ENCODE measurements at places on chromosomes 13 and 19.

GRCh38 chr19:11587302-11587974, 9.8 kb upstream of the ZNF627 start:
- peak; percentile 91 for DNase-seq

DNA sequence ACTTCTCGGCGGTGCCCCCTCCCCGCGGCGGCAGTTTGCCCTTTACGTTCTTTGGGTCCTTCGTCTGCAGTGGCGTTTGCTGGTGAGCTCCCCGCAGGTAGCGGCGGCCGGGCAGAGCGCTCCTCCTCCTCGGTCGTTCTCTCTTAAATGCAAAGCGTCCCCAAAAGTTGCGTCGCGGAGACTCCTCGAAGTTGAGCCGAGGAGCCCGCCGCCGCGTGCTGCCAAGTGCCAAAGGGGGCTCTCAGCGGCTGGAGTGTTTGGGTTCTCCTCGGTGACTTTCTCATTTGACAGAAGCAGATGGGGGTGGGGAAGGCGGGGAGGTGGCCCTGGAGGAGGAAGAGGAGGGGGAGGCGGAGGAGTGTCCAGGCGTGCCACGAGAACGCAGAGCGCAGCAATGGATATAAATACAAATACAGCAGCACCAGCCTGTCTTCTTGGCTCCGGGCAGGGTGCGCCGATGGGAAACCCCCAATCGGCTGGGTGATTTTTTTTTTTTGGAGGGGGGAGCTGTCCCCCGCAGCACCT, at the start of gene SOX21:
TSS of gene SOX21 (minus strand) at position 259 of the 525 bp plus-strand sequence. CDS start 496 bp downstream, outside the sequence.
- no peak for DNase-seq

DNA sequence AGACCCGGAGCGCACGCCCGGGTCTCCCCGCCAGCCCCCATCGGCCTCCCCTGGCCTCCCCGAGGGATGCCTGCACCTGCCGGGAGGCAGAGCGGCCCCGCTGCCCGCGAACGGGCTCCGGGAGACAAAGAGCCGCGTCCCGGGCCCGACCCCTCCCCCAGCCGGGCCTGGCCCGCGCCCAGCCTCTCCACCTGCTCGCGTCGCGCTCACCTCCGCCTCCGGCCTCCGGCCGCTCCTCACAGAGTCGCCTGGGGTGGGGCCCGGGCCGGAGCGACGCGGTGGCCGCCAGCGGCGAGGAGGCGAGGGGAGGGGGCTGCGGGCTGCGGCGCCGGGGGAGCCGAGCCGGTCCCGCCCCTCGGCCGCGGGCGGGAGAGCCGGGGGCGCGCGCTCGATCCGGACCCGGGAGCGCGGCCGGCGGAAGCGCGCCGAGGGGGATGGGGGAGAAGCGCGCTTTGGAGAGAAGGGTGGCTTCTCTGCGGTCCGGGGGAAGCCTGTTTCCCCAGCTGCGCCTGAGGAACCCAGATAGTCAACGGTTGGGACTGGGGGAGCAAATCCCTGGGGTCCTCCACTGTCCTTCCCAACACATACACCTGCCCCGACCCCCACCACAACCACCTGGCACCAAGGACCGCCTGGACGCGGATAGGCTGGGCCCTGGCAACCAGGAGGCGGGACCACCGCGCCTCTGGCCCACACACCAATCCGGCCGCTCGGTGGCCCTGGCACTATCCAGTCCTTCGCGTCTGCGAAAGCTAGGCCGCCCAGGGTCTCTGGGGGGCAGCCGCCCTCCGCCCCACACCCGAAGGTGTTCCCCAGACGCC, at the start of gene PRR36:
TSS of gene PRR36 (minus strand) at position 315 of the 821 bp plus-strand sequence. CDS start 701 bp downstream, outside the sequence.
- no peak for DNase-seq

GRCh38 chr19:48190288-48190884, 19.9 kb downstream of the ZSWIM9 start:
- DNase-seq = peak; percentile 90

GRCh38 chr19:18392926-18393325, 4.5 kb downstream of the LRRC25 start:
- DNase-seq = no peak

GRCh38 chr19:38265213-38265861, 964 bp downstream of the SPINT2 start:
- DNase-seq = peak; percentile 61
